ENCODE measurements at places on chromosomes 3 and 15.

- DNase-seq, result no peak
These were observed 147.5 kb downstream of the AKAP13 start for GRCh38 chr15:85527895-85528294.

- DNase-seq, result no peak
These were observed 274.2 kb upstream of the ICE2 start for GRCh38 chr15:60752973-60753720.

GRCh38 chr15:89105147-89105546 lies 16.9 kb downstream of the ABHD2 start:
- no peak for DNase-seq

- DNase-seq, result no peak
These were observed 1.4 kb upstream of the CHMP2B start for GRCh38 chr3:87225659-87226058.

- DNase-seq, result no peak
These were observed 144.2 kb downstream of the PDCD6IP start for GRCh38 chr3:33942483-33943150.

- no peak for DNase-seq
These were observed 44.6 kb downstream of the HACD2 start for GRCh38 chr3:123540285-123540684.

DNA sequence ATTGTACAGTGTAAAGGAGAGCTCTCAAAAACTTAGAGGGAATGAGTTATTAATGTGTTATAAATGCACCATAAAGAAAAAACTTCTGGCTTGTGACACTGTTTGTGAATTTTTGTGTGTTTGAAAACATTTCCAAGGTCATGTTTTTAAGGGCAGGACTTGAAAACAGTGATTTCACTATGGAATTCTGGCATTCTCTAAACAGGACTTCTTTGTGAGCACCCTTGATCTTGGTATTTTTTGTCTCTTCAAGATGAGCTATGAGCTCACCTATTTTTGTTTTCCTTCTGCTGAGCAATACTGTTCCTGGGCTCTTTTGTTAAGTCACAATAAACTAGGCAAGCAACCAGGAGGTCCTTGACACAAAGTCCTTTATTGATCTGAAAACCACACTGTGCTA lies 284.4 kb downstream of the RBMS3 start:
- no peak for DNase-seq

DNA sequence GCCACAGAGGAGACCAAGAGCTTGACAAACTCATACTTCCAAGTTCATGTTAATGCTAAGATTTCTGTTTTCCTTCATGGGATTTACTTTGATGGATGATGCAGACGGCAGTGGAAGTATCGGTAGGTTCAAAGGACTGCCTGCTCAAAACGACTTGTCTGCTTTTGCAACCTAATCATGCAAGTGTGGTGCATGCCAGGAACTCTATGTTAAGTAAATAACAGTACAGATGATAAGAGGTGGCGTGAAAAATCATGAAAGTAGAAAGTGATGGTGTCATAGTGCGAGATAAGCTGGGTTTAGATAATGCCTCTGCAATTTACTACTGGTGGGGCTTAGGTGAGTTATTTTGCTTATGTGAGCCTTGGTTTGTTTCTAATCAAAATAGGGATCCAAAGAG lies 14.7 kb upstream of the LMCD1 start:
- DNase-seq, result no peak

GRCh38 chr3:123328851-123329635 lies 119.8 kb downstream of the ADCY5 start:
- peak; percentile 72 for DNase-seq

DNA sequence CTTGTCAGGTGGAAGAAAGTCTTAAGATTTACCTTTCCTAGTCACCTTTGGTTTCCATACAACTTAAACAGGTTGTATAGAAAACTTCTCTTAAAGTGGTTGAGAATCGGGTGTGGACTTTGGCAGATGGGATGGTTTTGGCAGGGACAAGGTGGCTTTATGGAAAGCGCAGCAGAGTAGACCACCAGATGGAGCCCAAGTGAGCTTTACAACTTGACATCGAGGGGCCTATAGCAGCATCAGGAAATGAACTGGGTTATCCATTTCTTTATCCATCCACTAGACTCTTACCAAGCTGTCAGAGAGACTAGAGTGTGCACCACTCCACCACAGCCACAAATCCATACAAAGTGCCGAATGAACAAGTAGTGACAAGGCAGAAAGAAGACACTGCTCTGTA lies 85.3 kb upstream of the MBNL1 start:
- DNase-seq, result peak; percentile 13

DNA sequence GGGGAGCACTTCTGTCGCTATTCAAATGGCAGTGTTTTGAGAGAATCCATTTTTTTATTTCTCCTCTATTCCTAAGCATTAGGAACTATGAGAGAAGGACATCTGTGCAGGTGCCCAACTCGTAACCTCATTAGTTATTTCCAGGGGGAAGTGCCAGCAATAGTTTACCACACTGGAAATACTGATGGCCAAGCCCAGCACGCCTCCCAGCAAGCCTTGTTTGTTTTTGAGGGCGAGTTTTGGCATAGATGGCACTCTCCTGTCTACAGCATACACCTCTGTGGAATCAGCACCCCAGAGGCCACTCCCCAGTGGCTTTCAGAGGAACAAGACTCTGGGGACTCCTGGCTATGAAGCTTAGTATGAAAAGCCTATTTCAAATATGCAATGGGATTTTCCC lies 36.6 kb downstream of the FAN1 start:
- DNase-seq, result no peak

GRCh38 chr3:69052472-69052898 lies 352 bp upstream of the TMF1 start:
- DNase-seq, result no peak

DNA sequence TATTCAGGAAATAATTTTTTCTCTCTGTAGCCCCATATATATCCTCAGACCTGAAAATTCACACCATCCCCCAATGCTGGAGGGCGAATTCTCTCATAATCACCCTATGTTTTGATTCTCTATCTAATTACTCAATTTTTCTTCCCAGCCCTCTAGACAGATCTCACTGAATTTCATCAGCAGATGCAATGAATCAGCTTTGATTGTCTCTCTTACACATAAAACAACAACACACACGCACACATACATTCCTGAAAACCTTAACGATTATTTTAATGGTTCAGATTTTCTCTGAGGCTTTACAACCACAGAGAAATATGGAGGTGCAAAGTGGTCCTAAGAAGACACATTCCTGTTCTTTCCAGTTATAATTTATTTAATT lies 11.1 kb downstream of the RBMS3 start:
- no peak for DNase-seq

- DNase-seq, result no peak
These were observed 30.7 kb downstream of the EIF4E3 start for GRCh38 chr3:71694358-71694999.

DNA sequence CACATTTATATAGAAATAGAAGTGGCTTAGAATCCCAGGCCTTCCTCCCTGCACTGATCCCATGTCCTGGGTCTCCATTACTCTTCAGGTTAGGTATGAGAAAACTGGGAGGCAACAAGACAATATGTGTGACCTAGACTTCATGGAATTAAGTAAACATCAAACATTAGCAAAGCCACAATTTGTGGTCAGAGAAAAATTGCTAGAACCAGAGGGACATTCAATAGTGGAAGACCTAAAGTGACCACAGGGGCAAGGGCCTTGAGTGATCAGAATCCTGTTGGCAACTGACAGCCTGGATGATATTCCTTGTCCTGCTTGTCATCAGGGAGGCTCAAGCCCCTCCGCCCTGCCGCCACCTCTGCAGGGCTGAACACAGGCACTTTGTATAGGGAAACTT lies 322.8 kb upstream of the CTNNB1 start:
- DNase-seq, result no peak

DNA sequence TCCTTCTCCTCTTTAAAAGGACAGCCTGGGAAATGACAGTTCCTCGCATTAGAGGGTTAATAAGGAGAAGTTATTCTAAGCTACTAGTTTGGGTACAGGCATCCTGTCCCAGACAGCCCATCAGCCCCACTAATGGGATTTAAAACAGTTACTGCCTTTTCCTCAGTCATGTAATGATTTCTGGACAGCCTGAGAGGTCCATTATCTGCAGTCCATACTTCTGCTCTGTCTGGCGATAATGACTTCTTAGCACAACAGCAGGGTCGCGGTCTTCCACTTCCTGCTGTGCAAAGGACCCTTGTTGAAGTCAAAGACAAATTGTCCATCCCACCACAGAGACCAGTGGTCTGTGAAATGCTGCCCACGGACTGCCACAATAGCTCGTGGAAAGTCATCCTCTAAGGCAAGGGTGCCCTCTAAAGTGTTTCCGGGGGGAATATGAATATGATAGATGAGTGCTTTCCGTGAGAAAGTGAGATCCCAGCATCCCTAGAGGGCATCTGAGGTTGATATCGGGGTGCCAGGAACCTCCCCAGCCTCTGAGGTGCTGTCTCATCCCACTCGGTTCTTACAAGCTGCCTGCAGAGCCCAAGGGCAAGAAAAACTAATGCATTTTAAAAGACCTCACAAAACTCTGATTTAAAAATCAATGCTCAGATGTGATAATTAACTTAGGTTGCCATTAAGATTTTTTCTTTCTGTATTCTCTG lies 100.7 kb downstream of the SHOX2 start:
- DNase-seq, result no peak

DNA sequence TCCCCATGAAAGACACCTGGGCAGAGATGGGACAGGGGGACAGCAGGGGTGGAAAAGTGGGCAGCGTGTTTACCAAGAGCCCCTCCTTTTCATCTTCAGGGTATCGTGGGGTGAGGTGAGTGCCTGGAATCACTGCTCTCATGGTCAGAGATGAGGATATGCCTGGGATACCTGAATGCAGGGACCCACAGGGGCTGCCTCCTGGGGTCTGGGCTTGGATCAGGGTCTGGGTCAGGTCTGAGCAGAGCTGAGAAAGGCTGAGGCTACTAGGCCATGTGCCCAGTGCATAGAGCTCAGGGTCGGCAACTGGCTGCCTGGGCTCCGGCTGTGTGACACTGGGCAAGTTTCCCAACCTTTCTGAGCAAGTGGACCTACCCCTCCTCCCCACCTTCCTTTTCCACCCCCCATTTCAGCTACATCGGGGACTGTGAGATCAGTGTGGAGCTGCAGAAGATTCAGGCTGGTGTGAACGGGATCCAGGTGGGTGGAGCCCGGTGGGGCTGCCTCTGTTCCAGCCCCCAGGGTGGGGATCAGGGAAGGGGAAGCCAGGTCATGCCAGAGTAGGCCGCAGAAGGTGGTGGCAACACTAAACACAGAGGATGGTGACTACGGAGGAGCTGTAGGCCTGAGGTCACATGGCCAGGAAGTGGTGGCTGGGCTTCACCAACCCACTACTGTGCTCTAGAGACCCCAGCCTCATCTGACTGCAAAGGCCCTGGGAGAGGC lies 24.5 kb downstream of the ESYT3 start:
- no peak for DNase-seq

DNA sequence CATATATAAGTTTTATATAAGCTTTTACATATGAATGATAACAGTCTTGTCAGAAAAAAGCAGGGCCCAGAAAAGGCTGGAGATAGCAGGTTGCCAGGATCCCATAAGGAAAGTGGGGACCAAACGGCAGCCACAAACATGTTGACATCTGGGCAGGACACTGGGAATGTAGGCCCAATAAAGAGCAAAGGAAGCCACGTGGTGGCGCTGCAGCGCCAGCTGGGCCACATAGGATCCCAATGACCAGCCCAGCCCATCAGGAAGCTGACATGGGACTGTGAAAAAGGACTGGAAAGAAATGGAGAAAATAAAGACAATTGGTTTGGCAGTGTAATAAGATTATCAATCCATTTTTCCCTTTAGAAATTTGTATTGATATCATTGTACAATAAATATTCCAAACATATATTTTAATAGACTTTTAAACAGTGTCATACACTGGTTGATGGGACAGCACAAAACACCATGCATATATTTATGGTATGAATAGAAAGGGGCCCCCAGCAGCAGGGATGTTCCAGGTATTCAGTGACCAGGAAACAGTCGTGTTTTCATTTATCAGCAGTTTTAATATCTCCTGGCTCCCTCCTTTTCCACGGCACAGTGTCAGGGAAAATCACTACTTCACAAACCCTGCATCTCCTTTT lies 89.0 kb upstream of the STRIT1 start:
- no peak for DNase-seq
